Tongue (tissue), 3 donors: ENCODE measurements at places on chromosomes 11 and 22.

DNA sequence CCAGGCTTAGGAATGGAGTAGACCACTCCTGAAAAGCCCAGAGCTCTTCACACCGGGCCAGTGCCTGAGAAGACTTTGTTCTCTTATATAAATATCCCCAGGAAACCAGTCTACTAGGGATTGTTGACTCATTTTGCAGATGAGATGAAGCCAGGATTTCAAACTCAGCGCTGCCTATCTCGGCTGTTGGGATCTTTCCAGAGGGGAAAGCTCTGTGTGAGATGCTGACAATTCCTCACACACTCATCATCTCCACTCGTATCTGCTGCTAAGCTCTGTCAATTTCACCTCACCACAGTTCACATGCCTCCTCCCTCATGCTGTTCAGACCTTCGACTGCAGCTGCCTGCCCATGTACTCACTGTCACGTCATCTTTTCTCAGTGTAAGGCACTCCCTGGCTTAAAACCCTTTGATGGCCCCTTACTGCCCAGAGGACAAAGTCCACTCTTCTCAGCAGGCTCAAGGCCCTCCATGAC is 12.5 kb downstream of the USH1C start:
- peak; percentile 42 for DNase-seq

DNA sequence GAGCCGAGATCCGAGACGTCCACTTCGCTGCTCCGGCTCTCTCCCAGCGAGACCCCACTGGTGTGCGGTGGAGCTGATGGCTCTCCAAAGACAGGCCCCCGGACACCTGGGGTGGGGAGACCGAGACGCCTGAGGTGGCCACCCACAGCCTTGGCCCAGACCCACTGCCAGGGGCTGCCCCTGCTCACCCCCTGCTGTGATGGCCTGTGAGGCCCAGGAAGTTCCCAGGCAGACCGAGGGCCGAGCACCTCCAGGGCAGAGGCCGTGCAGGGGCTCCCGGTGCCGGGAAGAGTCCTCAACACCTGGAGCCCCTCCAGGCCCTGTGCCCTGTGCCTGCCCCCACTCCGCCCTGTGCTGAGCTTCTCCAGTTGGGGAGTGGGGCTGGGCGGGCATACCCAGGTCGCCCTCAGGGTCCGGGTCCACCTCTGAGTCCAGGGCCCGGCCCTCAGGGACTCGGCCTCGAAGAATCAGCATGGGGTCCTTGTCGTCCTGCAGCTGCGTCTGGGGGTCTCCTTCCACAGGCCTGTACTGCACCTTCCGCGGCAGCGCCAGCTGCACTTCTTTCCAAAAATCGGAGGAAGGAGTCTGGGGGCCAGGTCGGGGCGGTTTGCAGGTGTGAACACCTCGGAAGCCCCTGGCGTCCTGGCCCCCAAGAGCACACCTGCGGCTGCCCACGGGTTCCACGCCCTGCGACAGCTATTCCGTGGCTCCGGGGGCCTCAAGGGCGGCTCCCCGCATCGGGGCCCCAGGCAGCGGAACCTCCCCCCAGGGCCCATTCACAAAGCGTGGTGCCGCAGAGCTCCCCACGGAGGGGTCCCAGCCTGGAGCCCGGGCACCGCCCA is 8.6 kb downstream of the SIGIRR start:
- no peak for DNase-seq

GRCh38 chr11:35994421-35994820 is 50.6 kb downstream of the LDLRAD3 start:
- DNase-seq = no peak

DNA sequence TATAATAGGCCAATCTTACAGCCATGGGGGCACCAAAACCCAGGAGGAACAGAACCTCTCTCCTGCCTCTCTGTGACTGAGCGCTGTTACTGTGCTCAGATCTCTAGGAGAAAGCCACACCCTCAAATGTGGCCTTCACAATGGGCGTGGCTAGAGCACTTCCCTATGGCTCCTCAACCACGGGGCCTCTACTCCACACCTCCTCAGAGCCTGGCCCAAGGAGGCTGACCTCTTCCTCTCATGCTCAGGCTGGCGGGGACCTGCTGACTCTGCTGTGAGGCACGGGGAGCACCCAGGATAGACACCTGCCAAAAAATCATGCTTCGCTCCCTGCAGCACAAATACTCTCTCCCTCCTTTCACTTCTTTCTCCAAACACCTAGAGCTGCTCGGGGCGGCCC is 41.0 kb downstream of the C11orf58 start:
- no peak for DNase-seq

DNA sequence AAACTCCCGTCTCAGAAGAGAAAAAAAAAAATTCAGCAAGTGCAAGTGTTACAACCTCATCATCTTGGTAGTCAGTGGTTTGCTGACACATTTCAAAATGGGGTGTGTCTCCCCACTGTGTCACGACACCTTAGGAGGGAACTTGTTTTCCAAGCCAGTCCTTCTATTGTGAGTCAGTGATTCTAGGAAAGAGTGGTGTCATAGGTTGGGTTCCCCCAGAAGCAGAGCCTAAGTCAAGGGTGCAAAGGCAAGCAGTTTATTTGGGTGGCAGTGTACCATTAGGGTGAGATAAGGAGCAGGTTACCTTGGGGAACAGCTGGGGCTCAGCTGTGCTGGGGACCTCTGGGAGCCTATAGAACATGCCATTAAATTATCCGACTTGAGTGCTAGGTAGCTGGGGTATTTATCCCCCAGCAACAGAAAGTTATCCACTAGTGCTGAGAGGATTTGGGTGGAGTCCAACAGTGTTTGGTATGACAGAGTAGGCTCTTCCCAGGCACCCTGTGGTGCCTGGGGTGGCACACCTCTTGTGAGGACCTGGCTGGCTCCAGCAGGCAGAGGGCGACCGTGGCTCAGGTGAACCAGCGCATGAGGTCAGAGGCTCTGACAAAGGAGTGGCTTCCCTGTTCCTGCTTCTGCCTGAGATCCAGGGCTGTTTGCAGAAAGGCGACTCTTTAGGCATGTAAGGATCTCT is 41.7 kb downstream of the KIAA1671 start:
- DNase-seq = no peak

- DNase-seq = no peak
These were observed 49.4 kb downstream of the MAML2 start for GRCh38 chr11:96293598-96294021.

GRCh38 chr22:49585461-49586243 is 242.0 kb downstream of the BRD1 start:
- DNase-seq = no peak

GRCh38 chr11:87421422-87421821 is 383.7 kb downstream of the TMEM135 start:
- peak; percentile 87 for DNase-seq

DNA sequence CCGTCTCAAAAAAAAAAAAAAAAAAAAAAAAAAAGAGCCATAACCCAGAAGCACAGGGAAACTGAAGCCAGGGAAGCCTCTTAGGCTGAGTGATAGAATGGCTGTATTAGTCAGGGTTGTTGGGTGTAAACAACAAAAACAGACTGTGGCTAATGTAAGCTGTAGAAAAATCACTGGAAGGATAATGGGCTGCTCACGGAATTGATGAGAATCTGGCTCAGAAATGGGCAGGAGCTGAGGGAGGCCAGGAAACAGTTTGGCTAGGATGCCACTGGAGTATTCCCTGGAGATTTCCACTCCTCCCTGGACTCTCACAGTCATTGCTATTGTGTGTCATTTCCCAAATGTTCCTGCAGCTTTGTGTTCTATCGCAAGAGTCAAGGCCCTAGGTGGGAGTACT is 22.4 kb downstream of the SLC22A6 start:
- no peak for DNase-seq

DNA sequence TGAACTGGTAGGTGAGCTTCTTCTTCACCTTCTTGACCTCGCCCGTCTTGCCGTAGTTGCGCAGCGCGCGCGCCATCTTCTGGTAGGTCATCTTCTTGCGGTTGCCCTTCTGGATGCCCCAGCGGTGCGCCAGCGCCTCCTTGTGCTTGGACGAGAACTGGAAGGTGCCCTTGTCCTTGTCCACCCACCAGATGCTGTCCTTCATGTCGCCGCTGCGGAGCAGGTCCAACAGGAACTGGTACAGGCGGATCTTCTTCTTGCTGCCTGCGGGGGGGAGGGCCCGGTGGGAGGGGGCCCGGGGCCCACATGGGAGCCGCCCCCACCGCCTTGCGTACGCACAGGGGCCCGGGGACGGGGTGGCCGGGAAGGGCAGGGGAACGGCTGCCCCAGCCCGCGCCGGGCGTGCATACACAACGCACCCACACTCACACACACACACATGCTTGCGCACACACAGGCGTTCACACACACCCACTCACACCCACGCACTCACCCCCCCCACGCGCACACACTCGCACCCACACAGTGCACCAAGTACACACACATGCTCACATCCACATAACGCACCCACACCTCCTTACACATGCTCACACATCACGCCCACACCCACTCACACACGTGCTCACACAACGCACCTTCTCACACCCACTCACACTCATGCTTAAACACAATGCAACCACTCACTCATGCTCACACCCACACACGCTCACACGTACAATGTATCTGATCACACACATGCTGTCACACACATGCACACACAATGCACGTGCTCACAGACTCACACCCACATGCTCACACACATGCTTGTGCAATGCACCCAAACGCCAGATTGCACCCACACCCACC is 3.0 kb upstream of the MYBPC3 start:
- peak; percentile 94 for DNase-seq

DNA sequence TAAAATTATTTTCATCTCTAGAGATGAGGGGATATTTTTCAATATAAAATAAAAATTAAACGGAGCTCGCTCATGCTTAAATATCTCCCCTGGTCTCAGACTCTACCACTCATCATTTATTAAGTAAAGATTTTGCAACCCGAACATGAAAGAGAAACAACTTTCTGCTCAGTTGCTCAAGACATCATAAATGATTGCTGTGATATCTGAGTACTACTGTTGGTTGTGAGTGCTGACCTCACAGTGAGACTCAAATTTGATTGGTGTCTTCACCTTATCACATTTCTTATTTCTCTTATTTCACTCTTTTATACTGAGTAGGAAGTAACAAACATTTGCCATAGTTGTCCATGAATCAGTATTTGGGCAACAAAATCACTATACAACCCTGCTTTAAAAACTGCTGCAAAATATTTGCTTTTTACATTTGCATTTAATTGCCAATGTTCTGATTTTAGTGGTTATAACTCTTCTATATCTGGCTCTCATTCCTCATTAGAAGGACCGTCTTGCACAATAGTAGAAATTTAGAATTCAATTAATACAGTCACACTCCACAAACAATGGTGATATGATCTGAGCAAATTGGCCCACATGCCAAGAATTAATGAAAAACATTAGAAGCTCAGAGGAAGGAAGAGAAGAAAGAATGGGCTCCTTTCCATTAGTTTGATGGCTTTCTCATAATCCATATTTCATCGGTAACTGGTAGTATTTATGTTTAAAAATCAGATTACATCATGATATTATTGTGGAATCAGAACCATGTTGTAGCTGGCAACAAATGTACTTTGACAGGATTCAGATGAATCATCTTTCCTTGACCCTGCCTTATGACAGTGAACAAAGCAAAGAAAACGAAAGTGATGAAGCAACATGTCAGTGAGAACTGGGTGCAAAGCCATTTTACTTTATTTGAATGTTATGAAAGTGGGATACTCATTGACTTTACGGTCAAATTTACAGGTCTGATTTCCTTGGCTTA is 973.6 kb upstream of the TENM4 start:
- no peak for DNase-seq

DNA sequence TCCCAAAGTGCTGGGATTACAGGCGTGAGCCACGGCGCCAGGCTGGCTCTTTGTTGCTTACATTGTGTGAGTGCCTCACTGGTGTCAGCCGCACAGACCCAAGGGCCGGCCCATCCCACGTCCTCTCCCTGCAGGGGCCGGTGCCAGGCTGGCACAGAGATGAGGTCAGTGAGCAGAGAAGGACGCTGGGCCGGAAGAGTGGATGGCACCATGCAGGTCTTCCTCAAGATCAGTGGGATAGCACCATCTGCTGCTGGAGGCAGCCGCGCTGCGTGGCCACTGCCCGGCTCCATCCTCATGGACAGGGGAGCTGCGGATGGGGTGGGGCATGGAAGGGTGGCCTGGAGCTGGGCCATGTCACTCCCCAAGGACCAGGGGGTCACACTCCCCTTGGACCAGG is 22.0 kb upstream of the FGF4 start:
- no peak for DNase-seq

DNA sequence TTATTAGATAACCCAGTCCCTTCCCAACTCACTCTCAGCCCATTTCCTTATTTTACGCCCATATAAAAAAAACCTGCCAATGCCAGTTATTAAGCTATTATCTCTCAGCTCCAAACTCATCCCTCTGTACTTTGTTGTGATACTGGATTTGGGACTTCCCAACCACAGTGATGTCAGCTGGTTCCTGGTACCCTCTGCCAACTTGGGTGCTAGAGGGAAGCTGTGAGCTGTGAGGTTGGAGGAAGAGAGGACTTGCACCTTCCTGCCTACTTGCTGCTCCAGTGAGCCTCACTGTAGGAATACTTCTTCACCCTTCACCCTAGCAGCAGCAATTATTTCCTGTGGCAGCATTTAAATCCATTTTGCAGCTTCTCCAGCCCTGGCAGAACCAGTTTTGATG is 19.2 kb upstream of the CSF2RB start:
- no peak for DNase-seq

DNA sequence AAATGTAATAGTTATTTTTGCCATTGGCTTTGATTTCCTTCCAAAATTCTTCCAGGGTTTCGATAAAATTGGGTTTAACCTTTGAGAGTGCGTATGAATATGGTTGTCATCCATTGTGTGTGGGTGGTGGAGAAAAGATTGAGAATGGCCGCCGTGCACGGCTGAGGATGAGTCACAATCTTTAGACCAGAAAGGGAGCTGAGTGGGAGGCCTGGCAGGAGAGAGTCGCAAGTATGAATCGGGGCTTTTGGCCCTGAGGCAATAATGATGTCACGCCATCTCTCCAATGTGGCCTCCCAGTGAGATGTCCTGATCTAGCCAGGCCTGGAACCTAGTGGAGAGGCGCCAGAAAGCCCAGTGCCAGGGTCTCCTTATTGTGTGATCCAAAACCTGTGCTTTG is 33.1 kb upstream of the SMPD1 start:
- no peak for DNase-seq

DNA sequence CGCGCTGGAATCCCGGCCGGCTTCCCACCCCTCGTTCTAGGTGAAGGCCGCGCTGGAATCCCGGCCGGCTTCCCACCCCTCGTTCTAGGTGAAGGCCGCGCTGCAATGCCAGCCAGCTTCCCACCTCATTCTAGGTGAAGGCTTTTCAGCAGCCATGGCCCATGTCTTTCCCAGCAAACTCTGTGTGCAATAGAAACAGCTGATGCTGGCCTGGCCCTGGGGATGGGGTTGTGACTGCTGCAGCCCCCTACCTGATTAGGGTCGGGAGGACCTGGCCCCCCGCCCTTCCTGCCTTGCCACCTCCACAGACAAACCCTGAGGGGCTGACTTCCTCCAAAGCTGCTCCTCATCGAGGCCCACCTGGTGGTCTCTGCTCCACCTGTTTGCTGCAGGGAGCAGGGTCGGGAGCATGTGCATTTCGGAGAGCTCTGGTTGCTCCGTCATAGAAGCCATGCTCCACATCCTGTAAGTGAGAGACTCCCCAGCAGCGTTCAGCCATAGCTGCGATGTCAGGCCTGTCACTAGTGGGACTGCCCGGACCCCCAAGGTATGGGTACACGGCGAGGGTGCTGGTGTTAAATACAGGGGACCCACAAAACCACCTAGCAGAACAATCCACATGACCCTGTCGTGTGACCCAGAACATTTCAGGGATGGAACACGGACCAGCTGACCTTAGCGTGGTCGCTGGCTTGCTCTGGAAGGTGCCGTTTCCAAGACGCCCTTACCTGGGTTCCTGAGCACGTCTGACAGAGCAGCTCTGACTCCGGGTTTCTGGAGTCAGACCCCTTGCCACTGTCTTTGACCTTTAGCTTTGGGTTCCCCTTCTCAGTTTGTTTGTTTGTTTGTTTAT is 3.3 kb downstream of the ZBED4 start:
- no peak for DNase-seq

GRCh38 chr11:57224128-57224527 is 12.9 kb downstream of the APLNR start:
- no peak for DNase-seq
